Muscle of arm (tissue), 14 donors: ENCODE measurements at places on chromosomes 7 and 10. TPM values are rescaled to one million over a fixed set of nuclear protein-coding genes. Genes with fewer than 3 reads are reported as not detected.

DNA sequence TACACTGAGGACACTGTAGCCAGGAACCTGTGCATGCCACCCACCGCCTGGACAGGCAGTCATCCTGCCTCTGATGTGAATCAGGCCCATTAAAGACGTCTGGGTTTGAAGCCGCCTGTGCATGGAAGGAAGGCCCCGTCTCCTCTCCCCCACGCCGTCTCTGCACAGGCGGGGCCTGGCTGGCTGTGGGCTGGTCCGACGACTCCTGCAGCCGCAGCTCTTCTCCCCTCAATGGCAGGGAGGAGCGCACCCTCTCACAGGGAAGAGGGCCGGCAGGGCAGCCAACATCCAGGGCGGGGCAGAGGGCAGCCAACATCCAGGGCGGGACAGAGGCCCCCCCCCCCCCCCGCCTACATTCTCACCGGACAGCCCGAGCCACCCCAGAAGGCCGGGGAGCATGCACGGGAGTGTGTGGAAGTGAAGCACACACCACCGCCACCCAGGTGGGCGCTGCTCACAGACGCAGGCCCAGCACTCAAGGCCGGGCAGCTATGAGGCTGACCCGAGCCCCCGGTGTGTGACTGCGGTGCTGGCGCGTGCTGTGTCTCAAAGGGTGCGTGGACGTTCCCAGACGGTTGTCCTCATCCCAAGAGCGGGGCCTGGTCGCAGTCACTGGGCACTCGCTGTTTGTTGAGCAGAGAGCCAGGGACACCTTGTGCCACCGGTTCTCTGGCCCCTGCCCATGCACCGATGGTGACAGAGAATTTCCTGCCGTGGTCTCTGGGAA is 19.1 kb downstream of the DPYSL4 start:
- no peak for DNase-seq

Gene HHEX
- polyA plus RNA-seq: 6.2 TPM

DNA sequence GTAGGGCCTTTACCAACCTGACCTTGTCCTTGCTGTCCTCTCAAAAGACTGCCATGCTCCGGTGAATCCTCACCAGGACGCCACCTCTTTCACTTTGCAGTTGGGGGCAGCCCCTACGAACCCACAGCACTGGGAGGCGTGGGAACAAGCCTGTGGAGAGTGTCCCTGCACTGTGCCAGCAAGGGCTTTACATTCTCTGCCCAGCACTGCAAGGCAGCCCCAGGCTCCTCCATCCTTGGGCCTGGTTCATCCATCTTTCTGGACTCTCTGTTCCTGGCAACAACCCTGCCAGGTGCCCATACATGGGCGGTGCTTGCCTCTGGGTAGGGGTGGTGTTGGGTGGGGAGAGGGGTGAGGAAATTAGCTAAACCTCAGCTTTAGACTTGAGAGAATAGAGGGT is 1.4 kb downstream of the CHAT start:
- no peak for DNase-seq

DNA sequence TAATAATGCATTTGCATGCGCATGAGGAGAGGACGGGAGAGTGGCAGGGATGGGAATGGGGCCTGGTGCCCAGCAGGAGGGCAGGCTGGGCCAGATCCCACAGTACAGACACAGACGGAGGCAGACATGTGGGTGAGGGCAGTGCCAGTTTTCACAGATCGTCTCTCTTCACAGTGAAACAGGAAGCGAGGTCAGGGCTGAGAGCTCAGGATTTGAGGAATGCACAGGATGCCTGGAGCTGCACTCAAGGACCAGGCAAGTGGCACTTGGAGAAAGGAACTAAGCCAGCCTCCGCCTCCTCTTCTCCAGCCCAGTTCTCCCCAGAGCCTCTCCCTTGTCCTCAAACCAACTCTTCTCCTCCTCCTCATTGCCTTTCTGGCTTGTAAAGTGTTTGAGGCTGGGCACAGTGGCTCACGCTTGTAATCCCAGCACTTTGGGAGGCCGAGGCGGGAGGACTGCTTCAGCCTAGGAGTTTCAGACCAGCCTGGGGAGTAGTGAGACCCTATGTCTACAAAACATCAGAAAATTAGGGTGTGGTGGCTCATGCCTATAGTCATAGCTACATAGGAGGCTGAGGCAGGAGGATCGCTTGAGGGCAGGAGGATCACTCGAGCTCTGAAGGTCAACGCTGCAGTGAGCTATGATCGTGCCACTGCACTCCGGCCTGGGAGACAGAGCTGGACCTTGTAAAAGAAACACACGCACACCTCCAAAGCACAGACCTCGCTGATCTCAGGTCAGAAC is 115.2 kb downstream of the HIP1 start:
- no peak for DNase-seq

- no peak for DNase-seq
Measured at GRCh38 chr10:128150561-128150960, 24.3 kb upstream of the MKI67 start.

GRCh38 chr7:74262639-74263398 is 8.6 kb upstream of the RFC2 start:
- no peak for DNase-seq

GRCh38 chr7:117323305-117323850 is 520 bp upstream of the WNT2 start:
- DNase-seq: no peak

Gene AZGP1
- polyA plus RNA-seq: 0.62 TPM

DNA sequence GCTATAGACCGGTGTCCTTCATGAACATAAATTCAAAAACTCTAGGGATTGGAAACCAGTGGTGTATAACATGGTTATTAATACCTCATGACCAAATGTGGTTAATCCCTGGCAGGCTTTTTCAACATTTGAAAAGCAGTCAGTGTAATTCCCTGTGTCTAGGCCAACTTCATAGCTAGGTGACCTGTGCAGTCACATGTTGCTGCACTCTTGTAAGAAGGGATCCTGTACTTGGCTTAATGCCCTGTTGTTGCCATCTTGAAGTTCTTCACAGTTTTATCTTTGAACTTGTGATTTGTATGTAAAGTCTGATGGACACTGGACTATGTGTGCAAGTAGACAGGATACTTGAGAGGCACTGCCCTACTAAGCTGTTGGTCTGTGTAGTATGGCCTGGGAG is 39.7 kb downstream of the ZNF33A start:
- DNase-seq: no peak

DNA sequence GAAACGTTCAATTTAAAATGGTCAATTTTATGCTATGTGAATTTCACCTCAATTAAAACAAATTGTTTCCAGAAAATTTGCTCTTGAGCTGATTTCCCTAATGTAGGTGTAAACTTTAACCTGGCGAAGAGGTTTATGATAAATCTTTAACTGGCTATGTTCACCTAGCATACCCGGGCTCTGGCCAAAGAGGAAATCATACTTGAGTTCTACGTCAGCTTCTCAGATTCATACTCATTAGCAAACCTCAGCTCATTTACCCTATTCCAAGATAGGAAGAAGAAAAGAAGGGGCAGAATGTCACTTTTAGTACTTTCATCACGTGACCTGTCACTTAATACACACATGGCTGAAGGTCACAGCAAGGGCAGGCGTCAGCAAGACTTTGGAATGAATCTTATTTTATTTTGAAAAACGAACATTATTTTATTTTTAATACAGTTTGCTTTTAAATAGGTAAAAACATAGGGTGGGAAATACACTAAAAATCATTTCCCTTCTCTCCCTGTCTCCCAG is 97.0 kb downstream of the ABLIM1 start:
- no peak for DNase-seq

- DNase-seq: no peak
Measured at GRCh38 chr10:73183667-73184281, 15.9 kb downstream of the FAM149B1 start.

Gene TMEM236
- polyA plus RNA-seq: 0.64 TPM

Gene TRIM73
- 3.6 TPM for polyA plus RNA-seq

DNA sequence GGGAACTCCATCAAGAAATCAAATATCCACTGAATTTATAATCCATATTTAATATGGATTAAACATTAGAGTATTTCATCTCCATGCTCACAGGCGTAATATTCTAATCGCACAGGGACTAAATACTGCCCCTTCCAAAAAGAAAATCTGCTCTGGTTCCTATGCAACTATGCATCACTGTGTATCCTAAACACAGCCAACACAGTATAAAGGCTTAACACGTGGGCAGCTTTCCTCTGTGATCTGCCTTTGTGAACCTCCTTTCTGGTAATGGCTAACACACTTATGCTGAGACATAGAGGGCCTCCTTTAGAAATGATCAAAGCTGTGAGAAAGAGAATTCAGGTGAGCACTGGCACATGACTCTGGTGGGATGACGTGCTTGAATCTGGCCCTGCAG is 110.2 kb downstream of the RAB11FIP2 start:
- DNase-seq: peak; percentile 75

DNA sequence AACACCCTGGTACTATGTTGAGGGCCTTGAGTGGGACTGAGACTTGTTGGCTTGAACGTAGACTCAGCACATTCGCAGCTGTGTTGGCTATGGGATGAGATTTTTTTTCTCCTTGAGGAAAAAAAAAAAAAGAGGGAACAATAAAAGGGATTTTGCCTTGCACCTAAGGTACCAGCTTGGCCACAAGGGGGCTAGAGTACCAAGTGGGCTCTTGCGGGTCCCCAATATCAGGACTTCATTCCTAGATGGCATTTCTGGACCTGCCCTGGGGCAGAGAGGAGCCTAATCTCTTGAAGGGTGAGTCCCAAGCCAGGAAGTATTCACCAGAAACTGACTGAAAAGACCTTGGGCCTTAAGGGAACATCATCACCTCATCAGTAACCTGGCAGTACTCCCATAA is 1083.6 kb upstream of the PHF14 start:
- no peak for DNase-seq

- no peak for DNase-seq
Measured at GRCh38 chr10:121059351-121059750, 208.2 kb downstream of the WDR11 start.

DNA sequence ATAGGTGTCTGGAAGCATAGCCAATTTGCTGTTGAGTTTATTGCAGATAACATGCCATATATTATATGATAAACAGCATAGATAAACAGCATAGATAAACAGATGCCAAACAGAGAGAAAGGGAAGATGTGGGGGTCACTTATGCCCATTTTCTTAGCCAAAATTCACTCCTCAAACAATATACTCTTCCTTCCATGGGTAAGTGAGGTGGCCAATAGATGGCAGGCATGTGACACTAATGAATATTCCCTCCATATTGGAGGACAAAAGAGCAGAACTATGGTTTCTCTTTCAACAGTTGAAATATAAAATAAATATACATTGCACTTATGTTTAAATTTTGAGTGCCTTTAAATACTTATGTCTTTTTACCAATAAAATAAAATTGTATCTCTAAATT is 1212.8 kb downstream of the REEP3 start:
- peak; percentile 17 for DNase-seq

Gene GIMAP8
- polyA plus RNA-seq: 5.4 TPM

- DNase-seq: no peak
Measured at GRCh38 chr7:135147341-135147898, 452 bp upstream of the TMEM140 start.

GRCh38 chr10:33113466-33113865 is 155.4 kb upstream of the ITGB1 start:
- peak; percentile 48 for DNase-seq

Gene CALHM2
- 11.9 TPM for polyA plus RNA-seq

DNA sequence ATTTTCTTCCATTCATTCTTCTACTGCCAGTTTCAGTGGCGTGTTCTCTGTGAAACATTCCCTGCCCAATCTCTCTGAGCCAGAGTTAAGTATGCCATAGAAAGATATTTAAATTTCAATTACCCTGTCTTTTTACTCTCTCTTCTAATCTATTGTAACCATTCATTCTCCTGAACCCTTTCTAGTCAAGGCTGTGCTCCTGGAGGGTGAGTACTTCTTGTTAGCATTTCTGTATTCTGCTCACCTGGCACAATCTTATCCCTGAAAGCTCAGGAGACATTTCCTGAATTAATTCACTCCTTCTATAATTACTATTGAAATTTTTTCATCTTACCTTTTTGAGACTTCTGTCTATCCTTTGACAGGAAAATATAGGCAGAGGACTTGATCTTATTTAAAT is 271.7 kb downstream of the HGF start:
- DNase-seq: no peak

Gene SHH
- 0.08 TPM for polyA plus RNA-seq

- peak; percentile 80 for DNase-seq
Measured at GRCh38 chr10:70478191-70479164, at the start of gene PALD1. Gene PALD1 (plus strand): TSS chr10:70478767. CDS start chr10:70525952, 47,185 bp downstream.

GRCh38 chr10:59098831-59099452 is 77.5 kb upstream of the PHYHIPL start:
- peak; percentile 74 for DNase-seq
